Stimulated activated CD8-positive, alpha-beta memory T cell treated with anti-CD3 and anti-CD28 coated beads, Interleukin-2, amount 100 ng/mL, for 48 hours (primary cell): ENCODE measurements at places on chromosomes 2 and 18.

DNA sequence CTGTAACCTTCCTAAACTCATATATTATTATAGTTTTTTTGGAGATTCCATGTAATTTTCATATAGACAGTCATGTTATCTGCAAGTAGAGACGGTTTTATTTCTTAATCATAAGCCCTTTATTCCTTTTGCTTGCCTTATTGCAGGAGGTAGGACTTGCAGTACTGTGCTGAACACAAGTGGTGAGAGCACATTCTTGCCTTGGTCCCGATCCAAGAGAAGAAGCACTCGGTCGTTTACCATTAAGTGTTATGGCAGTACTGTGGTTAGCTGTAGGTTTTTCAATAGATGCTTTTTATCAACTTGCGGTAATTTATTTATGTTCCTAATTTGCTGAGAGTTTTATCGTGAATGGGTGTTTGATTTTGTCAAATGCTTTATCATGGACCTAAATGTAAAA is 305.7 kb downstream of the DYSF start:
- no peak for DNase-seq

GRCh38 chr2:113181258-113182051 is 7.7 kb downstream of the PSD4 start:
- no peak for DNase-seq

- DNase-seq: peak; percentile 6
These were observed 627 bp downstream of the CDCA7 start for GRCh38 chr2:173355132-173355865.

GRCh38 chr2:37798315-37799005 is 126.6 kb upstream of the RMDN2 start:
- no peak for DNase-seq

GRCh38 chr2:215136669-215137328 is 1.6 kb downstream of the ABCA12 start:
- no peak for DNase-seq

- DNase-seq: peak; percentile 20
These were observed 30.2 kb upstream of the SSB start for GRCh38 chr2:169768262-169768995.

DNA sequence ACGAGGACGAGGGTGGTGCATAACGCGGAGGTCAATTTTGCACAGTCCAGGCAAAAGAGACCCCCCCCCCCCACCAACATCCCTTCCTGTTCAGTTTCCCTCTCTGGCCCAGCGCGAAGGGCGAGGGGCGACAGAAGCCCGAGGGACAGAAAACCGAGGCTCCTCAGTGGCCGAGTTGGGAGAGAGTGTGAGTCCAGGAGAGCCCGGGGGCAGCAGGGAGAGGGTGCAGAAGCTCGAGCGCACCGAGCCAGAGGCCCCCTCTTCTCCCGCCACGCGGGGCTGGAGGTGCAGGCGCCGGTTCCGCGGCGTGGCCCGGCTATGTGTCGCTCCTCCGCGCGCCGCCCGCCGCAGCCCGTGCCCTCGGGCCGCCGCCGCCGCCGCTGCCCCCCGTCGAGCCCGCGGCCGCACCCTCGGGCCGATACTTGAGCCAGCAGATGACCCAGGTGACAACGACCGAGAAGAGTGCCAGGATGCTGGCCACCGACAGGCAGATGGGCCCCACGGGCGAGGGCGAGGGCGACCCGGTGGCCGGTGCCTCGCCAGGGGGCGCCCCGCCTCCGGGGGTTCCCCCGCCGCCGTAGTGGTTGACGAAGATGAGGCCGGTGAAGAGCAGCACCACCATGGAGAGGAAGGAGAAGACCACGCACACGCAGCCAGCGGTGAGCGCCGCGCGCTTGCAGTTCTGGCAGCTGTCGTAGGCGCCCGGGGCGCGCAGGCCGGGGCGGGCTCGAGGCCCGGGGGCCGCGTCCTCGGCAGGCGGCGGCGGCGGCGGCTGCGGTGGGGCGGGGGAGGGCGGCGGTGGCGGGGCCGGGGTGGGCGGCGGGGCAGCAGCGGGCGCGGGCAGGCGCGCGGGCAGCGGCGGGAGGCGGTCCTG is 20.2 kb upstream of the PAX3 start:
- DNase-seq: no peak

DNA sequence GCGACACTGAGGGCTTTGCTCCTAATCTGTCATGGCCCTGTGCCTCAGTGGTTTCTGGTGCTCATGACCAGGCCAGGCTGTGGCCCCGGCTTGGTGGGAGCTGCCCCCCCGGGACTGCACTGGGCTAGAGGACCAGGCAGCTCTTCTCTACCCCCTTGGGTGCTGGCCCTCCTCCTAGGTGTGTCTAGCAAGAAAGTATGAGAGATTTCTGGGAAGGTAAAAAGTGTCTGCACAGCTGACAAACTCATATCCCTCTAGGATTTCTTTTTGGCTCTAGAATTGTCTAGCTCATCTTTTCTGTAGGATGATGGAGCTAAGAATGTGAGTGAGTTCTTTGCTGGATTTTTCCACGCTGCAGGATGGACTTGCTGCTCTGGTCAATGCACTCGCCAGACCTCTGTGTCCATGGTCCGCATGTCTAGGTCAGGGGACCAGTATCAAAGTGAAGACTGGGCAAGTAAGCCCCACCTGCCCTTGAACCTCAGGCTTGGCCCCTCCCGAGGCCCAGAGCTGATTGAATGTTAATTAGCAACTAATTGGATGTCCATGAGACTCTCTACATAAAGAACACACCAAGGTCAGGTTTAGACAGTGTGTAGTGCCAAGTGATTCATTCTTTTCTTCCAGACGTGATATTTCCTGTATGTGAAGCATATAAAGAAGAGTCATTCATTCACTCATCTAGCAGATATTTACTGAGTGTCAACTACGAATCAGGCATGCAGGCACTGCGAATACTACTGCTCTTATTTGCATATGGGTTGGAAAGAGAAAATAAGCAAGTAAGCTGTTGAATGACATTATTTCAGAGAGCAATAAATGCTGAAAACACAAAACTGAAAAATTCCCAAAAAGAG is 15.6 kb upstream of the PSD4 start:
- no peak for DNase-seq

DNA sequence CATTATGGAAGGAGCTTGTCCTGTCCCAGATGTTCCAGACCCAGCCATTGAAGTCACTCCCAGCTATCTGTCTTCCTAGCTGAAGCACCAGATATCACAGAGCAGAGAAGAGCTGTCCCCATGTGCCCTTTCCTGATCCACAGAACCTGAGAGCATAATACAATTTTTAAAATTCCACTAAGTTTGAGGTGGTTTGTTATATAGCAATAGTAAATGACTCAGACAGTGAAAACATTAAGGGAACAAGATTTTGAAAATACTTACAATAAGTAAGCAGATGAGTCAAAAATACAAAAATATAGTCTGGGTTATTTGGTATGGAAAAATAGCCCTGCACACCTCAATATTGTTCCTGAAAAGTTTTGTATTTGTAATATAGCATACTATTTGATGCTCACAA is 85.8 kb upstream of the GLS start:
- no peak for DNase-seq
